ENCODE measurements at places on chromosomes 6 and 20. TPM values are rescaled to one million over a fixed set of nuclear protein-coding genes. Genes with fewer than 3 reads are reported as not detected.

RSPH4A gene
- total RNA-seq = 0.09 TPM

DNA sequence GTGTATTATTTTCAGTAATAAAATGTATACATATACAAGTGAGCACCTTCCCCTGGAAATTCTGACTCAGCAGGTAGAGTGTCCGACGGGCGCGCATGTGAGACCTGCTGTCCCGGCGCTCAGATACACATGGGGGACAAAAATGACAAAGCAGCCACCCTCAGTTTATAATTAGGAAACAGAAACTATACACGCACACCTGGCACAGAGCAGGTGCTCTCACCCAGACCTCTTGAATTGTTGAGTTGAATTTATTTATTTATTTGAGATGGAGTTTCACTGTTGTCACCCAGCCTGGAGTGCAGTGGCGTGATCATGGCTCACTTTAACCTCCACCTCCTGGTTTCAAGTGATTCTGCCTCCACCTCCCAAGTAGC, 180.4 kb downstream of the ZDHHC14 start:
- no peak for DNase-seq

DNA sequence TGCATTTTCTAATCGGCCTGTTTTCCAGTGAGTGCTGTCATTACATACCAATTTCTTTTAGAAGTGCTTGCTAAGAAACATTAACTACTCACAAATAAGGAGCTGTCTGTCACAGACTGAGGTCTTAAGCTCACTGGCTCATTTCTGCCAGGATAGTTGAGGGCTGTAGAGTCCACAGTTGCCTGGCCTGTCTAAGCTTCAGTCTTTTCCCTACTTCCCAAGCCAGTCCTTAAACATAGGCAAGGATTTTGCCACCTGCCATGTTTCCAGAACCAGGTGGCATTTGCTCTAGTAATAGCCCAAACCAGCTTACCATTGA, 84.7 kb downstream of the LINC00237 start:
- no peak for DNase-seq

GRCh38 chr20:49999329-49999728, 16.5 kb downstream of the SNAI1 start:
- no peak for DNase-seq

GRCh38 chr20:32040142-32040953, 11.7 kb upstream of the HCK start:
- DNase-seq = no peak

- no peak for DNase-seq
Observed at GRCh38 chr6:38214159-38214558, 394.6 kb downstream of the ZFAND3 start.

DNA sequence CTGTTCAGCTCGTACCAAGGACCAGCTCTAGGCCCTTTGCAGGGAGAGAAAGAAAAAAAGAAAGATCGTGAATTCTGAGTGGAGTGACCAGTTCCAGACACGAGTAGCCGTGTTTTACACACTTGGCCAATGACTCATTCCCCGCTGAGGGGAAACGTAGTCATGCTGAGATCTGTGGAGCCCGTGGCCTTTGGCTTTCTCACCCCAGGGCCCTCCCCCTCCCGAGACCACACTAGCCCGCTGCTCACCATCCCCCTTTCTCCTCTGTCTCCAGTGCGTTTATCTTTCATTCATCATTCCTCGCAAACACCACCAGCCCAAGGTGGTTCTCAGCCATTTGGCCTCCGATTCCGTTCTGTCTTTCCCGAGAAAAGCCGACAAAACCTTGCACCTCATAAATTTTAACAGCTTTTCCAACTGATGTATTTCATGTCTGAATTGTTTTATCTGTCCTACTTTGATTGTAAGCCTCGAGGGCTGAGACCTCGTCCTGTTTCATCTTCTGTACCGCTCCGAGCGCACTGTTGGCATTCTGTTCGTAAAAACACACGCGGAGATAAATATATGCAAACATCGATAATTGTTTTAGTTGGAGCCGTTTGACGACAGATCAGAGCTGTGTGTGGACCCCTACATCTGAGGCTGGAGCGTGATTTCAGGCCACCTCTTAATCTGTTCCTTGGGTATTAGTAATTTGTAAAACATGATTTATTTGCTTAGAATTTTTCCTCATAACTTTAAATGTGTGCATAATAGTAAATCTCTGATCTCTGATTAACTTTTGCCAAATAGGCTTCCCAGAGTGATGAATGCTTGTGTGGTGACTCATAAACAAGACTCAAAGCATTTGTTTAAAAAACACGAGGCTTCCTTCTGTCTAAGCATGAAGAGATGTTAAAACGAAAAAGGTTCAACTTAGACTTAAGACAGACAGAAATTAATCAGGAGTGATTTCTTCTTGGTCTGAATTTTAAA, 336.6 kb downstream of the CDH4 start:
- DNase-seq = peak; percentile 82

DNA sequence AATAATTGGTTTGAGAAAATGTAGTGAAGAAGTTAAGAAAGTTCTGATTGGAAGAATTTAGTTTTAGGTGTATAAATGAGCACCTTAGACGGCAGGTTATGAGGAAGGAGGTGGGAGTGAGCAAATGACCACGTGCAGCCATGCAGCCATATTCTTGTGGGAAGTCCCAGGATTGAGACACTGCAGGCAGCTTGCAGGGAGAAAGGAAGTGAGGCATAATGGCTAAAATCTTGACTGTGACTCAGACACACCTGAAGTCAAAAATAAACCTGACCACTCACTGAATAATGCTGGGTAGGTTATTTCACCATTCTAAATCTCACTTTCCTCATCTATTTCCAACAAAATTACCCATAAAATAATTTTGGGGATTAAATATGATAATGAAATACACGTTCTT, 16.6 kb downstream of the DSE start:
- DNase-seq = peak; percentile 63

- DNase-seq = no peak
Observed at GRCh38 chr20:56925082-56925830, 296.1 kb downstream of the TFAP2C start.

DNA sequence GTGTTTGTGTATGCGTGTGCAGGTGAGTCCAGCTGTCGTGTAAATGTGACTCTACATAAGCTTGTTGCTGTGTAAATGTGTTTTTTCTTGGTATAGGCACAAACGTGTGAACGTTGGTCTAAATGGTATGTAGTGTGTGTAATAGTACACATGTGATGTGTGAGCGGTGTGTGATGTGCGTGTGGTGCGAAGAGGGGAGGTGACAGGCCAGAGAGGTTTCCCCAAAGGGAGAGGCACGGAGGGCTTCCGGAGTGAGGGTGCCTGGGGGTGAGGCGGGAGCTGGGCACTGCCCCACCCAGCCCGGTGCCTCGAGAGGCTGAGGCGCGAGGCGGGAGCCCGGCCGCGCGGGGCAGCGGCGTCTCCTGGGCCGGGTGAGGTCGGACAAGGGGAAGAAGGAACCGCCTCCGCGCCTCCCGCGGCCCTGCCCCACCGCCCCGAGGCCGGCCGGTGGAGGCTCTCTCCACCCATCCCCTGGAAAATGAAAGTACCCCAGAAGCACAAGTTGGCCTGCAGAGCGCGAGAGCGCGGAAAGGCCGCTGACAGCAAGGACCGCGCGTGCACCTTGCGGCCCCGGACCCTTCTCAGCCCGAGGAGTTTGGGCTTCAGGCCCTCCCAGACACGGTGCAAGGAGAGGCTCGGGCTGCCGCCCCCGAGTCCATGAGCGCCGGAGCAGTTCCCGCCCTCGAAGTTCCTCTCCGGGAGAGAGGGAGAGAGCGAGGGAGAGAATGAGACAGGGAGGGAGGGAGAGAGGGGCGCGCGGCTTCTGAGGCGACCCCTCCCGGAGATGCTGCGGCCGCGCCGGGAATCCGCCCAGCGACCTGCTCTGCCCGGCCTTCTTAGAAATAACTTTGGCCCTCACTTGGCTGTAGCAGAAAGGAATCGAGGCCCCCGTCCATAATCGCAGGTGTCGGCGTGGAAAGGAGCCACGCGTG, 43.2 kb upstream of the OSTM1 start:
- DNase-seq = no peak

GRCh38 chr20:13824459-13824858, 39.6 kb downstream of the NDUFAF5 start:
- no peak for DNase-seq

DNA sequence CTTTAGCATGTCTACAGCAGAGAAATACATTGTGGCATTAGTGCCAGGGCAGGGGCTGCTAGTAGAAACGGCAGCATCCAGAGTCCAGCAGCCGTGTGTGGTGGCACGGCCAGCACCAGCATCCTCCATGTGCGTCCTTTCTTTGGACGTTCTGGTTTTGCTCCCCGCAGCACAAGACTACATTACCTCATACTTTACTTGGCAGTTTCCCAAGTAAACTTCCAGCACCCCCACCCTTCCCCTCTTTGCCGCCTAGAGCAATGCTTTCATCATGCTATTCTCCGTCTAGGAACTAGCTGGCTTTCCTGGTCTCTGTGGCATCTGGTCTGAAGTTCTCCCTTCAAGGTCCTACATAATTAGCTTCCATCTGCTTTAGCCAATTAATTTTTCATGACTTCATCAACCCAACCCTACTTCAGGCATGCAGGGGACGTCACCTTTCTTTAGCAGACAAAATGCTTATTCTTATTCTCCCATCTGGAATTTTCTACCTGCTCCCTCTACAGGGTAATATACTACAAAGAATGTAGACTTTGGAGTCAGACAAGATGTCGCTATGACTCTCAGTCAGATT, 67.6 kb downstream of the BLOC1S5 start:
- peak; percentile 25 for DNase-seq

DNA sequence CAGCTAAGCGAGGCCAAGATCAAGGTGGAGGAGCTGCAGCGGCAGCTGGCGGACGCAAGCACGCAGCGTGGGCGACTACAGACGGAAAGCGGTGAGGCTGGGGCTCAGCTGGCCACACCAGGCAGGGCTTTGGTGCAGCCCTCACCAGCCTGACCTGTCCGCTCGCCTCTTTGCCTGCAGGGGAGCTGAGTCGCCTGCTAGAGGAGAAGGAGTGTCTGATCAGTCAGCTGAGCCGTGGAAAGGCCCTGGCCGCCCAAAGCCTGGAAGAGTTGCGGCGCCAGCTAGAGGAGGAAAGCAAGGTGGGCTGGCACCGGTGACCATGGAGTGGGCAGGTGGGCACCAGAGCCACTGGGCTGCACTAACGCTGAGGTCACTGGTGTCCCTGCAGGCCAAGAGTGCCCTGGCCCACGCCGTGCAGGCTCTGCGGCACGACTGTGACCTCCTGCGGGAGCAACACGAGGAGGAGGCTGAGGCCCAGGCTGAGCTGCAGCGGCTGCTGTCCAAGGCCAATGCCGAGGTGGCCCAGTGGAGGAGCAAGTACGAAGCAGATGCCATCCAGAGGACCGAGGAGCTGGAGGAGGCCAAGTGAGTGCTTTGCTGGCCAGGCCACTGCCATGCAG, 42.8 kb downstream of the MYH7B start:
- no peak for DNase-seq

DNA sequence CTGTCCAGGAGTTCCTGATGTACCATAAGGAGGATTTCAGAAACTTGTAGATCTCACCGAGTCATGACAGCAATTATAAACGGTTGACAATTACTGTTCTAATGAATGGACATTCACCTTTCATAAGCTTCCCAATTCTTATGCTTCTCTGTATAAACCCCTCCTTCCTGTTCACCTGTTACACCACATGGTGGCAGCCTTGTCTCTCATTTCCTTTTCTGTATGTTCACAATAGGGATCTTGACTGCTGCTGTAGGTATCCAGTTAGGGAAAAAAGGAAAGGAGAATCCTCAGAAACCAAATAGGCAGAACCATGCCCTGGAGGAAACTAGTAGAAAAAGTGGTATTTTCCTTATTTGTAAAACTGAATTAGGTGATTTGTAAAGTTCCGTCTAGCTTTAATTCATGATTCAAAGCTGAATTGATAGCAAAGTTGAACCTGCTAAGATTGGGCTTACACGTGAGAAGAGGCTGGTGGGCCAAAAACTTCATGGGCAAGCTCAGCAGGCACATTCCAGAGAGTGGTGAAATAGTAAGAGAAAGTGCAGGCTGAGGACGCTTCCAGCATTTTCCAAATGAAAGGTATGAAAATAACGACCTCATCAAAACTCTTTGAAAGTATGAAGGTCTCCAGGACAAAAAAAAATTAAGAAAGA, 29.0 kb upstream of the TBPL1 start:
- peak; percentile 74 for DNase-seq

DNA sequence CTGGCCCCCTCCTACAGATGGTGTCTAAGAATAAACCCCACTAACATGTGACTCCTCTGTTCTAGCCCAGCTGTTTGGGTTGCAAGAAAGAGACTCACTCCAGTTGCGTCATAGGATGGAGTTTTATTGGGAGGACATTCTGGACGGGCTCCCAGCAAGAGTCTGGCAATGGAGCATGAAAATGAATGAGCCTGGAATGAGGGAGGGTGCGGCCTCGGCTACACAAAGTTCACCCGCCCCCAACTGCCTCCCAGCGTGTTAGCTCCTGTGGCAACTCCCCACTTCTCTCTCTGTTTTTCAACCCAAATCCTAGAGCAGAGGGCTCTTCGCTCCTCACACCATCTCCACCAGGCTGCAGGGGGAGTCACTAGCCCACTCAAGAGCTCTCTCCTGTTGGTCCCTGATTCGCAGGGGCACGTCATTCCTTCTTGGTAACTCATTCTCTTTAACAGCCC, 5.1 kb upstream of the ADAM33 start:
- DNase-seq = peak; percentile 91

- DNase-seq = no peak
Observed at GRCh38 chr20:43949741-43950618, 35.3 kb downstream of the TOX2 start.

DNA sequence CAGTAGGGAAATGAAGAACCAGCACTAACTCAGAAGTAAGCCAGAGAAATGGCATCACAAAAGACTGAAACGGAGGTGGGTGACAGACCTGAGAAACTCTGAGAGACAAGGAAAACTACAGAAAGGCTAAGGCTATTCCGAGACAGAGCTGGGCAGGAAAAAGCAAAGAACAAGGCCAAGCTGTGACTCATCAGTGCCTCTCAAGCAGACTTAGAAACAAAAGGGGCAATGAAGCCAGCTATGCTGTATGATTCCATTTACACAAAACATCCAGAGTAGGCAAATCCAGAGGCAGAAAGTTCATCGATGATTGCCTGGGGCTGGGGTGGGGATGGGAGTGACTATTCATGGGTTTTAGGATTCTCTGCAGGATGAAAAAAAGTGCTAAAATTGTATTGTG, 50.0 kb downstream of the SLC23A2 start:
- DNase-seq = peak; percentile 69

GRCh38 chr6:30985490-30985889, 2.0 kb downstream of the MUC21 start:
- DNase-seq = no peak

DNA sequence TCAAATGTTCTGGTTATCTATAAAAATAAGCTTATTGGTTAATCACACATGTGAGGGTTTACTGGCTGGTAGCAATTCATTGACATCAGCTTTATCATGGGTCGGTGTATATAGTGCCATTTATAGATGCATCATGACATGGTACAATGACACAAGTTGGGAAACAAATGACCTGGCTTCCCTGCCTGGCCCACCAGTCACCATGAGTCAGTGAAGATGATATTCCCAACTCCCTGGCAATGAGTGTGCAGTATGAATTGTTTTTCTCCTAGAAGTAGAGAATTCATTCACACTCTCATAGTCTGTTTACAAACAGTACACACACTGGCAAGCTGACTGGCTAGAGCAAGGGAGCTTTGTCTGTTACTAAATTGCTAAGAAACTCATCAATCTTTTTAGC, 37.2 kb upstream of the CALHM6 start:
- DNase-seq = peak; percentile 64

- DNase-seq = no peak
Observed at GRCh38 chr20:50200482-50201104, 10.0 kb downstream of the CEBPB start.
